ENCODE measurements at places on chromosomes 2 and 18.

DNA sequence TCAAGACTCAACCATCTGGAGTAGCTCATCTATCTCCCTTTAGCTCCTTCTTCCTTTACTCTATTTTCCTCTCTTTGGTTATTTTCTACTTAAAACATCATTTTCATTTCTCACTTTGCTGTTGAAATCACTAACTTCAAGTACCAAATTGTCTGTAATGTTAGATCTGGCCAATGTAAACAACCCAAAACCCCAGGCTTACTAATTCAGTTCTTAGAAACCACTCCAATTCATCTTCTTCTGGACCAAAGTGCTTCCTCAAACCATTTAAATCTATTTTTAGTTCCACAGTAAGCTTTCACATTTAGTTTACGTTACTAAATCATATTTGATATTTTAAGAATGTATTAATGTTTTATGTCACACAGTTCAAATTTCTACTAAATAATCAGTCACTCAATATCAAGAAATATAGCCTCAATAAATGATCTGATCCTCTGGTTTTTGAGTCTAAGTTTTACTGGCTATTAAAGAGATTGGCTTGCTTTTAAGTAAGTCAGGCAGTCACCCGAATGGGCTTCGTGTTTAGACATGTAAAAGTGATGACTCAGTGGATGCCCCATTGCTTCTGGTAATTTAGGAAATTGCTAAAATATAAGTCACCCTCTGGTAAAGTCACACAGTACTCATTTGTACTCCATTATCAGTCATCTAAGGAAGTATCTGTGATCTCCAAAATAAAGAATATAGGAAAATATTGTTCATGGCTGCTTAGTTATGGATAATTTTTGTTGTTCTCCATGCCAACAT is 527.2 kb upstream of the SOX11 start:
- DNase-seq, result peak; percentile 16

GRCh38 chr2:128497461-128497860 is 178.8 kb upstream of the HS6ST1 start:
- DNase-seq, result no peak

DNA sequence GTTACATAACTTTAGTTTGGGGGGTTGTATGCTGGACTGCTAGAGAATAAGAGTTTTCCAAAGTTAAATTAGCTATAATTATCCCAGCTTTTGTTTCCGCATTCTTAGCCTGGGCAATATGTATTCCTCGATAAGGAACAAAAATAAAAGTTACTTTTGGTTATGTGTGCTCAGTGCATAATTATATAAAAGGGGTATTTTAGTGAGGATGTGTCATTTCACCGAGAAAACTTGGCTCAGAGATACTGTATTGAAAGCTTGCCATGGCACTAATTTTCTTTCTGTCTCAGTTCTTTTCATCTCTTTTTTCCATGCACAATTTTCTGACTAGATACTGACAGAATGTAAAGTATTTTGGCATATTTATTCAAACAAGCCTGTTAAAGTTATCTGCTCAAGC is 28.2 kb downstream of the ARHGAP15 start:
- DNase-seq, result no peak

- DNase-seq, result peak; percentile 66
Measured at GRCh38 chr2:187078297-187078696, 229.3 kb upstream of the ZSWIM2 start.
